ENCODE measurements at places on chromosomes 1 and 21.

- no peak for DNase-seq
Measured at GRCh38 chr1:43463479-43463878, 9.7 kb upstream of the HYI start.

DNA sequence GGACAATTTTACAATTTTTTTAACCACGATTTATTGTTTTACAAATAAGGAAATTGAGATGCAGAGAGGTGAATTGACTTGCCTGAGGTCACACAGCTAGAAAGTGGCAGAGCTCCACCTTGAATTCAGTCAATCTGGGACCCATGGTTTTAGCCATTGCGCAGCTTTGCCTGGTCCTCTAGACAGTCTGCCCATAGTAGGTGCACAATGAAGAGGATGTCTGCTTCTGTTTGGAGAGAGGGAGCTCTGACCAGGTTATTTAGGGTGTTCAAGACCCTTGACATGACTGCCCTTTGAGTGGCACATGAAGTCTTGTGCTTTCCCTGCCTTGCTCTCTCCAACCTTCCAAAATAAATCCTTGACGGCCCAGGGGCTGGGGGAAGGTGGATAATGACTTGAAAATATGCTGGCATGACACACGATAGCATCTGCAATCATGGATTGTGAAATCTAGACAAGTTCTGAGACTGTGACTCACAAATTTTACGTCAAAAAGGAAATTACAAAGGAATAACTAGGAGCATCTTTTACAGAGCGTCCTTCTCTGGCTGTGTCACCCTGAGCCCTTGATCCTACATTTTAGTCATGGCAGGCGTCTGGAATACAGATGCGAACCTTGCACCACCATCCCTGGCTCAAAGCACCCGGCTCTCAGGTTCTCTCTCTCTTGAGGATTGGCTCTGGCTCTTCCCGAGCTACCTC, 26.2 kb upstream of the ID3 start:
- peak; percentile 99 for DNase-seq

DNA sequence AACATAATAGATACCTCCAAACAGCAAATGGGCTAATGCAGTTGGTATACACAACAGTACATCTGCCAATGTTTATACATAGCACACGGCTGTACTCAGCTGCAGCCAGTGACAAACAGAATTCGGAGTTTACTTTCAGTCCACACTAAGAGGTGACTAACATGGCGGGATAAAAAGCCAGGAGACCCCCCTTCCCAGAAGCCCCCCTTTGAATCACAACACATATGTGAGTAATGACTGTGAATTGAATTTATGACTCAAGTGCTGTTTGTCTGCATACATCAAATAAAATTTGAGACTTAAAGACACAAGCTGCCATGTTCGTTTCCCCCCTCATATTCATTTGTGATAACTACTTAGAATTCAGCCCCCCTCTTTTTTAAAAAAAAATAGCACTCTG, 113.2 kb downstream of the RUNX1 start:
- peak; percentile 48 for DNase-seq

DNA sequence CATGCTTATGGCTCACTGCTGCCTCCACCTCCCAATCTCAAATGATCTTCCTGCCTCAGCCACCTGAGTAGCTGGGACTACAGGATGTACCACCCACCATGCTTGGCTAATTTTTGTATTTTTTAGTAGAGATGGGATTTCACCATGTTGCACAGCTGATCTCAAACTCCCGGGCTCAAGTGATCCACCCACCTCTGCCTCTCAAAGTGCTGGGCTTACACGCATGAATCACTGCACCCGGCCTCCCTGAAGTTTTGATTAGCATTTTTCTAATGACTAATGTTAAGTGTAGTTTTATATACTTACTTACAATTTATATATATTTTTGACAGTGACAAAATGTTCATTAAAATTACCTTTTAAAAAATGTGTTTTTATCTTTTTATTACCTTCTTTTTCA, 41.1 kb downstream of the ZNF678 start:
- DNase-seq, result peak; percentile 1

- DNase-seq, result no peak
Measured at GRCh38 chr1:211714154-211714553, 38.7 kb upstream of the NEK2 start.

DNA sequence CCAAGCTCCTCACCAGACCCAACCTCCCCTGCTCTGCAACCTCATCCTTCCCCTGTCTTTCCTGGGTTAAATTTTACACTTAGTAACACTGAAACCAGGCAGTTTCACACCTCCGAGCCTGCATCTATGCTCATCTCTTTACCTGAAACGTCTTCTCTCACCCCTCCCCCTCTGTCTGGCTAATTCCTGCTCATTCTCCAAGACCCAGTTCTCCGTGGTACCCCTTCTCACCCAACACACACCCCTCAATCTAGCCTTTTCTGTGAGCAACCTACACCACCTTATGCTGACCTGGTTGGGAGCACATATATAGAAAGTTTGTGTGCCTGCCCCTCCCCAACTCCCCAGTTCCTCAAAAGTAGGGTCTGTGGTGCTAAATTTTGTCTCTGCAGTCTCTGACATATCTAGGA, 3.7 kb upstream of the KIAA1614 start:
- no peak for DNase-seq

DNA sequence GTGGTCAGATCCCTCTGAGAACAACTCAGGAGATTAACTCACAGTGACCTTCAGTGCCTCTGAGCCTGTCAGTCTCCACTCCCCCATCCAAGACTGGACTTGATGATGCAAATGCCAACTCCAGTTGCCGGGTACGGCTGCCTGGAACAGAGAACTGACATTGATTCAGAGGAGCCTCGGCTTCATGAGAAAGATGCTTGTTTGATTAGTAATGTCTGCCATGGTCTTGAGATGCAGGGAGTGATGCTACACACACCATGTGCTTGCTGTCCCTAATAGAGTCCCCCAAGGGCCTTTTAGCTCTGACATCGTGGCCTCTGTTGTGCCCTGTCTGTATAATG, 51.8 kb upstream of the LRP8 start:
- DNase-seq, result no peak

DNA sequence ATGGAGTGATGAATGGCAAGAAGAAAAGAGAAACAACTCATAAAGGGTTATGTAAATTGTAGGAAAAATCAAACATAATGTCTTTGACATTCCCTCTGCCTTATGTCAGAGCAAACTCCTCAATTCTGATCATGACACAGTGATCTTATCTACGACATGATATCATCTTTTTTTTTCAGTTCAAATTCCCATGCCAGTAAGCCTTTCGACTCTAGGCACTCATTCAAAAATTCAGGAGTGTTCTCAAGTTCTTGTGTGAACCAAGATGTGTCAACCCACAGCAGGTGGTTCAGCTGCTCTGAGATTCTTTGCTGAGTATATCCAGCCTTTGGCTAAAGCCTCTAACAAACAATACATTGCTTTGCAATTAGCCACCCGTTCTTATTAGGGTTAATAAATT, 97.1 kb upstream of the ESRRG start:
- DNase-seq, result no peak

DNA sequence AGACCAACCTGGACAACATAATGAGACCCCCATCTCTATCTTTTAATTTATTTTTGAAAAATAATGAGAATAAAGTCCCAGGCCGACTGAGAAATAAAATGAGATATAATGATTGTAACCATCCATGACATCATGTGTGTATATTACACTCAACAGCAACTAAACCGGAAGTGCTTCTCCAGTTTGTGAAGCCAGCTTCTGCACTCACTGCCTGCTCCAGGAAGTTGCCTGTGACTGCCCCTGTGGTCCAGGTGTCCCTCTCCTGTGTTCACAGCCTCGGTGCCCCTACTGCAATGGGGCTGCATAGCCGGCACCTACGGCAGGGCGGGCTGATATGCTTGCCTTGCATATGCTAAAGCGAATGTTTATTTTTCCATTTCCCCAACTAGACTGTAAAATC, 68.3 kb downstream of the SSBP3 start:
- DNase-seq, result peak; percentile 34

GRCh38 chr1:244336232-244336899, 115.3 kb downstream of the ADSS2 start:
- no peak for DNase-seq

GRCh38 chr21:44440241-44441040, 14.9 kb upstream of the LRRC3 start:
- no peak for DNase-seq

DNA sequence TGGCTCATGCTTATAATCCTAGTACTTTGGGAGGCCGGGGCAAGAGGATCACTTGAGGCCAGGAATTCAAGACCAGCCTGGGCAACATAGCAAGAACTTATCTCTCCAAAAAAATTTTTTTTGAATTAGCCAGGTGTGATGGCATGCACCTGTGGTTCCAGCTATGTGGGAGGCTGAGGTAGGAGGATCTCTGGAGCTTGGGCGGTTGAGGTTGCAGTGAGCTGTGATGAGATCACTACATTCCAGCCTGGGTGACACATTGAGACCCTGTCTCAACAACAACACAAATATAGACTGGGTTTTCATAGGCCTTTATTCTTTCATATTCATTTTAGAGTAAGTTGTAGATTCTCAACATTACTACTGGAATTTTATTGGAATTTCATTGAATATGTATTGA, 12.8 kb downstream of the MED18 start:
- peak; percentile 39 for DNase-seq

GRCh38 chr1:103273106-103273505, 164.8 kb upstream of the COL11A1 start:
- DNase-seq, result no peak

GRCh38 chr1:14946011-14946359, 207.6 kb upstream of the TMEM51 start:
- no peak for DNase-seq

DNA sequence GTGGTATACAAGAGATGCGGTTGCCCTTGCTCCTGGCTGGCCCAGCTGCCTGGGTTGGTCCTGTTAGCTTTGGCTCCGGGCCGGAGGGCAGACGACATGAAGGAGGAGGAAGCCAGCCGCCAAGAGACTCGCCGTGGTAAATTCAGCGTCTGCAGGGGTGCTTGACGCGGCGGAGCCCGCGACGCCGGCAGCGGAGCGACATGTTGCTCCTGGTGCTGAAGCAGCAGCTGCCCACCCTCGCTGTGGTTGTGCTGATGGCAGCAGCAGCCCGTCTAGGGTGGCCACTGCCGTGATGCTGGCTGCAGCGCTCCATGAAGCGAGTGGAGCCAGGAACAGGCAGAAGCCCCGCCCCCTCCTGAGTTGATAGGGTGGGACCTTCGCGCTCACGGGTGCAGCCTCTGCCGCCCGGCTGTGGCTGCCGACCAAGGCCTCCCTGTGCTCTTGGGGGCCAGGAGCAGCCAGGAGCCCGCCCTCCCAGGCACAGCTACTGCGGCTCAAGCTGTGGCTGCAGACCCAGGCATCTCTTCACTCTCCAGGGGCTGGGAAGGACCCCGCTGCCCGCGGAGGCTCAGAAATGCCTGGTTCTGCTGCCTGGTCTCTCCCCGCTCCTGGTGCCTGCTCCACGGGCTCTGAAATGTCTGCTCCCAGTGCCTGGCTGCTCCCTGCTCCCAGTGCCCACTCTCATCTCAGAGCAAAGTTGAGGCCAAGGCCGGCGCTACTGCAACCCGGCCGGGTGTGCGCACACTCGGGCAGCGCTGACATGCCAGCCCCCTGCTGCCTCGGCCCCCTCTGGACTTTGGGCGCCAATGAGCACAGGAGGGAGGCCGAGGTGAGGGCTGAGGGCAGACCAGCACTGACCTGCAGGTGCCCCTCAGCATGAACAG, 4.4 kb upstream of the ZNF692 start:
- peak; percentile 86 for DNase-seq

- no peak for DNase-seq
Measured at GRCh38 chr1:105310063-105310462, 1560.4 kb downstream of the AMY1C start.

GRCh38 chr1:182279302-182279701, 112.3 kb downstream of the GLUL start:
- no peak for DNase-seq

Data from EH (cell line).